ENCODE measurements at places on chromosomes 7 and 10.
A peak's percentile ranks its signal among the peaks of the same experiment; 100 is the strongest.

DNA sequence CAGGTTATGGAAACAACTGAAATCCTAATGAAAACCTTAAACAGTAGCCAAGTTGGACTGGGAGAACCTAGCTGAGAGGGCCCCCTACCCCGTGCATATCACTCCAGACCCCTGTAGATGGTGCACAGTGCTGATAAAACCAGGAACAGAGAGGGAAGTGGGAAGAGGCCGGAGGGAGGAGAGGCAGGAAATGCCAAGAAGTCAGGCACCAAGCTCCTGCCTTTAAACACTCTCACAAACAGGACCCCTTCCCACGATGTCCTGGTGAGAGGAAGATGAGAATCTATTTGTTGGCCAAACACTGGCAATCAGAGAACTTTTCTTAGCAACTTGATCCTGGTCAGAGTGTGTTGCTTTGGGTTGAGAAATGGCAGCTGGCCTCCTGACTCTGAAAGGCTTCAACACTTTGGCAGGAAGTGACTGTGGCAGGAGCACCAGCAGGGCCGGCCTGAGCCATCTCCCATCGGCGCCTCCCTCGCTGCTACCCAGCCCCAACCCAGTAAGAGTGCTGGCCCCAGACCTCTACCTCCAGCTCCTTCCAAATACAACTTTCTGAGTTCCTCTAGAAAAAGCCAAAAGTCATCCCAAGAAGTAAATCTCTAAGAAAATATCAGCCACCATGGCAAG is 39.5 kb downstream of the GSDME start:
- no peak for DNase-seq

- DNase-seq, result no peak
Observed at GRCh38 chr7:103685646-103686045, 239.6 kb upstream of the SLC26A5 start.

DNA sequence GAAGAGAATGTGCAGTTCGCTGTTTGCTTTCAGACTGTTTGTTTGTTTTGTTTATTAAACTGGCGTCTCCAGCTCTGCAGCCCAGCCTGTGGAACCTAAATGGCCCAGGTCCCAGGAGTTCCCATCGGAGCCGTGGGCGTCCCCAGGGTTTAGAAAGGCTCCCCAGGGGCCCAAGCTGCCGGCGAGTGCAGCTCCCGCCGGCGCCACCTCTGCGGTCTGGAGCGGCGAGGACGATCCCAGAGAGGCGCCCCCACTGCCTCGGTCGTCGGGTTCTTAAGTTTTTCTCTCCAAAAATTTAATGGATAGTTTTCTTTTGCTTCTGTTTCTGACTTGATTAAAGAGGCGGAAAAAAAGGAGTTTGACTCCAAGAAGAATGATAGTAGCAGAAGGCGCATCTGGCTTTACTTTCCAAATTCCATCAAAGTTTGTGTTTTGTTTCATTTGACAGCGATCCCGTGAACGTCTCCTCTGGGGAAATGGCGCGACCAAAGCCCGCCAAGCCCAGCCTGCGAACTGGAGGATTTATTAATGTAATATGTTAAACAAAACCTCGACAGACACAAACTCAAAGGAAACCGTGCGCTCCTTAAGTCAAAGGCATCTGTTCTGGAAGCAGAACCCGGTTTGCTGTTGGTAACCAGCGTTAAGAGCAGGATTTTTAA is 718 bp upstream of the FZD1 start:
- DNase-seq, result peak; percentile 53

GRCh38 chr7:137957887-137958286 is 44.0 kb downstream of the CREB3L2 start:
- DNase-seq, result no peak

GRCh38 chr10:81179324-81179723 is 641.6 kb downstream of the SH2D4B start:
- no peak for DNase-seq

DNA sequence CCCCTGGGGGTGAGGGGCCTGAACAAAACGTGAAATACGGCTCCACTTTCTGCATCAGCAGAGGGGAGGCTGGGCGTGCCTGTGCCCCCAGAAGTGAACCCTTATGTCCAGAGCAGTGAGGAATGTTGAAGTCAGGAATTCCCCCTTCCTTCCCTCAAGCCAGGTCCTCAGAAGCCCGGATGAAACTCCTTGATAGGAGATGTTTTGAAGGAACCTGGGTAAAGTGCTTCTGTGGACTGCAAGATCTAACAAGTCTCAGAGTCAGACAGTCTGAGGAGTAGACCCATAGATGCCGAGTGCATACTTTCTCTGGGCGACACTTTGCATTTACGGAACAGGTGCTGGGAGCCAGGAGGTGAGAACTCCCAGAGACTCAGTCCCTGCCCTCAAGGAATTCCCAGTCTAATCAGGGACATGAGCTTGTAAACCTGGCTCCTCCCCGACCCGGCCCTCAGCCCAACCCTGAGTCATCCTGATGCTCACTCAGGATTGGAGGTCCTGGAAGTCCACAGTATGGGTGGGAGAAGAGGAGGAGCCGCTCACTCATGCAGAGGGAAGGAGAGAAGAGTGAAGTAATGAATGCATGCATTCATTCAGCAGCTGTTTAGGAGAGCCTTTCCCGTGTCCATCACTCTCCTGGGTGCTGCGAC is 179.5 kb upstream of the ITGB1 start:
- DNase-seq, result no peak

- DNase-seq, result peak; percentile 28
Observed at GRCh38 chr10:69358148-69358795, 58.4 kb downstream of the TACR2 start.

- DNase-seq, result no peak
Observed at GRCh38 chr10:121062115-121062514, 211.0 kb downstream of the WDR11 start.

GRCh38 chr7:66669088-66669487 is 40.4 kb downstream of the KCTD7 start:
- no peak for DNase-seq

DNA sequence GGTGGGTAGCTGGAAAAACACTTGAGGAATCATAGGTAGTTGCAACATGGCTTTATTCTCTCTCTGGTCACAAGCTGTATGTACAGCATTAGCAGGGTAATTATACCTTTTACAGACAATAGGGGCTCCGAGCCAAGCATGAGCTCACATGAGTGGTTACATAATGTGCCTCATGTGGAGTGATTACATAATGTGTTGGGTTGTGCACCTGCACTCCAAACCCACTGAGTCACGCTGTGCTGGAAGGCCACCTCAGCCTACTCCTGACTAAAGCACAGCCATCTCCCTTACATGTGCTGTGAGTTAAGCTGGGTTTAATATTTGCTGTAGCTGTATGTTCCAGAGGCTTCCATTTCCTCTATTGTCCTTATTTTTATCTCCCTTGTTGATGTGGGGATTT is 348.7 kb upstream of the SEMA3C start:
- DNase-seq, result peak; percentile 10

DNA sequence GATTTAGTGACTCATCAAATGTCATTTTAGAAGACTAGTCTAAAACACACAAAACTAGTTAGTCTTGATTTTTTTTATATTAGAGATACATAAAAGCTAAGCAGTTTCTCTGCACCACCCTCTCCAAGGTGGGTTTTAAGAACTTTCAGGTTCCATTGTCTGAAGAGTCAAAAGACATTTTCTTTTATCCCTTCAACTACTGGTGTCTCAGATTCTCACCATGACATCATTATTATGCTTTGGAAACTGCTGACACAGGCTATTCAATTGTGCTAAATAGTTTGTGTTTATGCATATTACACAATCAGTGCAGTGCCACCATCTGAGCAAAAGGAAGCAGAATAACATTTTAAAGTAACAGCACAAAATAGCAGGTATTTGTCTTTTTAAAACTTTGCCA is 52.2 kb downstream of the IGF2BP3 start:
- DNase-seq, result no peak
